Hematopoietic multipotent progenitor cell (in vitro differentiated cells): ENCODE measurements at places on chromosomes 2 and 18. TPM values are rescaled to one million over a fixed set of nuclear protein-coding genes. Genes with fewer than 3 reads are reported as not detected.
A peak's percentile ranks its signal among the peaks of the same experiment; 100 is the strongest.

The PROC gene
- total RNA-seq: 1.1 TPM

The HOXD13 gene
- not detected for total RNA-seq

The UXS1 gene
- total RNA-seq: 40.1 TPM

The WDR43 gene
- 45.5 TPM for total RNA-seq

The CLEC4F gene
- total RNA-seq: not detected

The UNC50 gene
- total RNA-seq: 21.8 TPM

The EFHD1 gene
- not detected for total RNA-seq

The ABHD1 gene
- total RNA-seq: 1.9 TPM

The EGR4 gene
- 0.54 TPM for total RNA-seq

The MEP1B gene
- not detected for total RNA-seq

The TMEM37 gene
- total RNA-seq: not detected

The KCNG2 gene
- 14.8 TPM for total RNA-seq

The DYSF gene
- total RNA-seq: 0.81 TPM

- DNase-seq: peak; percentile 39
Measured at GRCh38 chr2:54708584-54709335, 14.7 kb upstream of the EML6 start.

DNA sequence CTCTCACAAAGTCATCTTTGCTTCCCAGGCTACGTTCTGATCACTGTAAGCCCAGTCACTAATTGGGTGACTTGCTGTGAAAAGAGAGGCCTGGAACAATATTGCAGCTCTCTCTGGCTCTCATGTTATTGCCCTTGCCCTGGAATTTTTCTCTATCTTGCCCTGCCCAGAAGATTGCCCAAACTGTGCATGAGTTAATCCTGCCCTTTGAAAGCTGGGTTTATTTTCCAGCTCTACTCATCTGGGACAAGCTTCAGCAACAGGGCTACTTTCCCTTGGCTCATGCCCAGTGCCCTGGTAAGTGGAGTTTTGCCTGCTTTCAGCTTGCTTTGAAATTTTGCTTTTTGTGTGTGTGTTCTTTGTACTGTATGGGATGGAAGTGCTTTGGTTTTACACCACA lies 6.9 kb upstream of the EHBP1 start:
- no peak for DNase-seq

GRCh38 chr2:233658610-233659009 lies 13.1 kb upstream of the UGT1A9 start:
- no peak for DNase-seq

- no peak for DNase-seq
Measured at GRCh38 chr2:207617011-207617671, 8.1 kb downstream of the METTL21A start.

DNA sequence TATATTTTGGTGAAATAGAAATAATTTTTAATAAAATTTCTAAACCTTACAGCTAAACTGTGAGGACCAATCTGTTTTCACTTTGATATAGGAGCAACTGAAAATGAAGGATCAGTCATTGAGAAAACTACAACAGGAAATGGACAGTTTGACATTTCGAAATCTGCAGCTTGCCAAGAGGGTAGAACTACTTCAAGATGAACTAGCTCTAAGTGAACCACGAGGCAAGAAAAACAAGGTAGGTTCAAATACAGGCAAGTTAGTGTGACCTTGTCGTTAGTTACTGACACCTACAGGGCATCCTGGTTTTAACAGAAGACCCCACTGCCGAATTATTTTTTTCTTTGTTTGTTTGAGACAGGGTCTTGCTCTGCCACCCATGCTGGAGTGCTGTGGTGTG lies 75.5 kb upstream of the STON1 start:
- no peak for DNase-seq

GRCh38 chr2:14550658-14551057 lies 81.9 kb upstream of the LRATD1 start:
- no peak for DNase-seq

DNA sequence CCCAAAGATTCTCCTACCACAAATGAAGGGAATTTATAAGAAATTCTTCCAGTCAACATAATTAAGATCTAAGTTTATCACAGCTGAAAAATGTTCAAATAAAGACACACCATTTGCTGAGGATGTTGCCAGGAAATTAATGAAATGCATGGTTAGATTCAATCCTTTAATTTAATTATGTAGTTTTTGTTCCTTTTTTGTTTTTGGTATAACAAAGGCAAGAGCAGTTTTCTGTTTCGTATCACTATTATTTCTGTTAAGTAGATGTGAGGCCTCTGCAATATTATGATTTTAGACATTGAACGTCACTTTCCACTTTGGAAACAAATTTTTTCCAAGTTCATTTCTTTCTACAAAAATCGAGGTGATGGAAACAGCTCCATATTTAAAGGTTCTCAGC lies 440.0 kb downstream of the THSD7B start:
- no peak for DNase-seq

DNA sequence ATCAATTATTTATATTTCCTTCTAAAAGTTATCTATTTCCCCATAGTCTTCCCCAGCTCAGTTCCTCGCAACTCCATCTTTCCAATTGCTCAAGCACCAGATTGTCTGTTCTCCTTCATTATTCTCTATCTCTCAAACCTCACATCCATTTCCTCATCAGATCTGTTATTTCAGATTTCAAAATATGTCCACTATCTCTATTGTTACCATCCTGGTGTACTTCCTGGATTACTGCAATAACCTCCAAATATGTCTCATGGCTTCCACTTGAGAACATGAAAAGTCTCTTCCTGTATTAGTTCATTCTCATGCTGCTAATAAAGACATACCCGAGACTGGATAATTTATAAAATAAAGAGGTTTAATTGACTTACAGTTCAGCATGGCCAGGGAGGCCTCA lies 641.7 kb upstream of the ZEB2 start:
- DNase-seq: no peak

GRCh38 chr18:41992703-41993102 lies 37.7 kb downstream of the PIK3C3 start:
- peak; percentile 32 for DNase-seq

DNA sequence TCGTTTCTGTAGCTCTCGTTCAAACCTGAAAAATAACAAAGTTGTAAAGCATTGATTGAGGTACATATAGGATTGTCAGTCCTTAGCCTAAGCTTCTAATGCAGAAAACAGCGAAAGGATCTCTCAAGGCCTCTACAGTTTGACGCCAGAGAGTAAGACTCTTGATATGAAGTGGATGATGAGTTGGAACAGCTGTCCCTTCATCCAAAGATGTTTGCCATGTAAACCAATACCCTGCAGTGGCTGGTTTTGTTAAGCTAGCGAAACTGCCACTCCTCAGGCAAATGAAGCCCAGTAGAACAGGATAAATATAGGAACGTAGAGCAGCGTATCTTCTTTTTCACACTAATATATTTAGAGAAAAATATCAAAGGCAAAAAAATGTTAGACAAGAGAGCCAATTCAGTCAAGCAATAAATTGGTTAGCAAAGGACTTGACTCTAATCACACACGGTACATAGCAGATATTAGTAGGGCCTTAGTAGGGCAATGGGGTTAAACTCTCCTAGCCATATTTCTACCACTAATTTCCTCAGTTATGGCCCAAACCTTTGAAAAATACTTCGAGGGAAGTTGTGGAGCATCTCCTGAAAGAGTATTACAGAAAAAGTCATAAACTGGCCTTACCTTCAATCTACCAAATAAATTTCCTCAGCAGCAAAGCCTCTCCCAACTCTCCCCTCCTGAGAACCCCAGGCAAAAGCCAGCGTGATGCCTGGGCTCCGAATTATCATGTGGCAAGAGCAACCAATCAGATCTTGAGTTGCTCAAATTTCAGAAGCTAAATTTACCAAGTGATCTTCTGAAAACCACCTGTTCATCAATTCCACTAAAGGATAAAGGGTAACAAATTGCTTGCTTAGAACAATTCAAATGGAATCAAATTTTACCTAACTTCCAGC lies at the start of gene NEB:
TSS of gene NEB (minus strand) at position 706 of the 902 bp plus-strand sequence. CDS start 1,320 bp downstream, outside the sequence.
- no peak for DNase-seq

DNA sequence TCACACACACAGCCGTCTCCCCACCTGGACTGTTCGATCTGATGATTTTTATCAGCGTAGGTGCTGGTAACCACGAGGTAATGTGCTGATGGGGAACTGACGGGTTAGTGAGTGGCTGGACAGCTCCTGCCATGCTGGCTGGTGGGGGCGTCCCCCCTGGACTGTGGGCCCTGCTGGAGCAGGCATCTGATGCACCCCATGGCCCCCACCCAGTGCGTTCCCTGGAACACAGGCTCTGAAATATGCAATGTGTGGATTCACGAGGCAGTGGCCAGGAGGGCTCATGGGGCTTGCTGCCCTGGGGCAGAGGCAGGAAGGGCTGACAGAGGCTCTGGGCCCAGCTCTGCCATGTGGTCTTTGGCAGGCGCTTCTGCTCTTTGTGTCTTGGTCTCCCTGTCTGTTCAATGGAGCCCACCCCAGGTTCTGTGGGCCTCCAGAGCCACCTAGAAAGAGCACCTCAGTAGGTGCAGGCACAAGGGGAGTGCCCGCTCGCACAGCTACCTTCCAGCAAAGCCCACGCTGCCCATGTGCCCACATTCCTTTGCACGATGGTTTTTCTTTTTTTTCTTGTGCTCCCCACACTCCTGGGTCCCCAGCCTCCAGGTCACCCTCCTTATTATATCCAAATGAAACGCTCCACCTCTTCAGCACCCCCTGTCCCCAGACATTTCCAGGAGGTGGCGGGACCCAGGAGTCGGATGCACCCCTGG lies 10.3 kb upstream of the PXDN start:
- no peak for DNase-seq

GRCh38 chr2:219369447-219369861 lies 18.3 kb downstream of the DNPEP start:
- no peak for DNase-seq

DNA sequence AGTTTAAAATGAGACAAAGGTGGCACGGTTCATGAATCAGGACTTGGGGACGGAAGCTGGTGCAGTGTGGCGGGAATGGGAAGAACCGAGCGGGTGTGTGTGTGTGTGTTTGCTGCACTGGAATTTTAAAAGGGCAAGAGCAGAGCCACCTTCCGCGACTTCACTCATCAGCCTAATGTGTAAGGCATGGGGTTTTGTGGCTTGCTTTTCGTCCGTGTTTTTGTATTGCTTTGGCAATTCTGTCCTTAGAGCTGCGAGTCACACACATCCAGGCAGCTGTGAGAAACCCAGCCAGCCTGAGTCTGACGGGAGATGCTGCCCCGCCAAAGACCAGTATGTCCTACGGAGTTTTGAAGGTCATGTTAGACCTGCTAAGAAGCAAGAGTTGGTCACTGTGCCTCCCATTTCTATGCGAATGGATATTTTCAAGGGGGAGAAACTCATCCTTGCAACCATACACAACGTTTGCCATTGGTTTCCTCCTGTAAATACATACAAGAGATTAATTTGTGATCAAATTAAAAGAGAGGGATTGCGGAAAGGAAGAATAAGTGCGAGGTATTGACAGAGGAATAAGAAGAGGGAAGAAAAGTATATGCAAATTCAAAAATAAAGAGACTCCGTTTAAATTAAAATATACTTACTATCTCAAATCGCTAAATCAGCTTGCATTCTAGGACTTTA lies 665 bp upstream of the CACNB4 start:
- no peak for DNase-seq

- no peak for DNase-seq
Measured at GRCh38 chr18:45363196-45363595, 252.1 kb upstream of the SLC14A2 start.

DNA sequence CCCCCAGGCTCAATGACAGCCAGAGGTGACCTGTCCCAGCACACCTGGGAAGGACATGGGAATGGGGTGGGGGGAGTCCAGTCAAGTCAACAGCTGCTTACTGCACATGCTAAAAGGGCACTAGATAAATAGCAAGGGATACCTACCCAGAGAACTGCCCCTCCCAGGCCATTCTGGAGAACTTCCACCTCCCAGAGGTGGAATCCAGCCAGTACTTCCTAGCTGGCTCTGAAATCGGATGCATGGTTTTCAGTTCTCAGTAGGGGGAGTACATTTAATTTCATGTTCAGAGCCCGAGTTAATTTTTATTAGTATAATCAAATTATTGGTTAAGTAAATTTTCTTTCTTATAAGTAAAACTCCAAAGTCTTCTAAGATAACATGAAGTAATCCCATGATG lies 28.9 kb upstream of the ITGA6 start:
- no peak for DNase-seq

DNA sequence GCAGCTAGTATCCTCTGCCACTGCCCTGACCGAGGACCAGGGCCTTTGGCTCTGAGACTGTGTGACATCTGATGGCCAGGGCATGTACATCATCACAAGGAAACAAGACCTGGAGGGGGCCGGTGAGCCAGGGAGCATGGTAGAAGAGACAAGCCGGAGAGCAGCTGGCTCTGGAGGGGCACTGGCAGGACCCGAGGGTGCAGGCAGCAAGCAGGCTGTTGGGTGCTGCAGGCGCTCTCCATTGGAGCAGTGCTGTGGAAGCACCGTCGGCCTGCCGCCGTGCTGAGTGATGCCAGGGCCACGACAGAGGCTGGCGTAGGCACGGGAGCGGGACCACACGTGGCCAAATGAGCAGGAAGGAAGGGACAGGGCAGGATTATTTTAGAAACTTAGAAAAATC lies 335.2 kb downstream of the GBX2 start:
- DNase-seq: no peak

DNA sequence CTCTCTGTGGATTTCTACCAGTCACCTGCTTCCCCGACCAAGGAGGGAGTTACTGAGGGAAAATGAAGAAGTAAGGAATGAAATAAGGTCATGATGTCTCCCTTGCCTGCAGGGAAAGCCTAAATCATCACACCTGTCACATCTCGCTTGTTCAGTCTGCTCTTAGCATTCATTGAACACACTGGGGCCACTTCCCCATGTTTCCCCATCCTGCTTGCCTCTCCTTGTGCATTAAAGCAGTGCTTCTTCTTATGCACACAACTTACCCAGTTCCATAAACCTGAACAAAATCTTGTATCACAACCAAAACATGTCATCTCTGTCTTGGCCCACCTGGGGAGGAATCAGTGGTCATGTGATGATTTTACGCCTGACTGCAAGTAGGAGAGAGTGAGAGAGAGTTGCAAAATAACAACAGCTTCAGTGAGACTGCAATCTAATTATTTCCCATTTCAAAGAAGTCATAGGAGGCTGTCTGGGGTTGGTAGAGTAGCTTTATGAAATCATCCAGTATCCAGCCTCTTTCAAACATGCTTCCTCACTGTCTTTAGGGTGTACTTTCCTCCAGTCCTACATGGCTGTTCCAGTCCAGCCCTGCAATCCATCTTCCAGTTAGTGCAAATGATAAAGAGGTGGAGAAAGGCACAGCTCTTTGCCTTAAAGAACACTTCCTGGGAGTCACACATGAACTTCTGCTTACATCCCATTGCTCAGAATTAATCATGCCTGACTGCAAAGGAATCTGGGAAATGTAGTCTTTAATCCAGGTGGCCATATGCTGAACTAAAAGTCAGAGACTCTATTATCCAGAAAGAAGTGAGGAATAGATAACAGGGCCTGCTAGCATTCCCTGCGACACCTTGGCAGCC lies 220.1 kb downstream of the HAUS1 start:
- DNase-seq: no peak

- no peak for DNase-seq
Measured at GRCh38 chr2:64711252-64711800, 57.6 kb upstream of the SERTAD2 start.

GRCh38 chr18:50560681-50561629 lies 1.1 kb downstream of the MAPK4 start:
- no peak for DNase-seq
